ENCODE measurements at places on chromosomes 6 and 20.

GRCh38 chr6:75550544-75551167 is 51.0 kb upstream of the SENP6 start:
- peak; percentile 23 for DNase-seq

GRCh38 chr6:2693231-2693630 is 57.5 kb downstream of the MYLK4 start:
- no peak for DNase-seq

DNA sequence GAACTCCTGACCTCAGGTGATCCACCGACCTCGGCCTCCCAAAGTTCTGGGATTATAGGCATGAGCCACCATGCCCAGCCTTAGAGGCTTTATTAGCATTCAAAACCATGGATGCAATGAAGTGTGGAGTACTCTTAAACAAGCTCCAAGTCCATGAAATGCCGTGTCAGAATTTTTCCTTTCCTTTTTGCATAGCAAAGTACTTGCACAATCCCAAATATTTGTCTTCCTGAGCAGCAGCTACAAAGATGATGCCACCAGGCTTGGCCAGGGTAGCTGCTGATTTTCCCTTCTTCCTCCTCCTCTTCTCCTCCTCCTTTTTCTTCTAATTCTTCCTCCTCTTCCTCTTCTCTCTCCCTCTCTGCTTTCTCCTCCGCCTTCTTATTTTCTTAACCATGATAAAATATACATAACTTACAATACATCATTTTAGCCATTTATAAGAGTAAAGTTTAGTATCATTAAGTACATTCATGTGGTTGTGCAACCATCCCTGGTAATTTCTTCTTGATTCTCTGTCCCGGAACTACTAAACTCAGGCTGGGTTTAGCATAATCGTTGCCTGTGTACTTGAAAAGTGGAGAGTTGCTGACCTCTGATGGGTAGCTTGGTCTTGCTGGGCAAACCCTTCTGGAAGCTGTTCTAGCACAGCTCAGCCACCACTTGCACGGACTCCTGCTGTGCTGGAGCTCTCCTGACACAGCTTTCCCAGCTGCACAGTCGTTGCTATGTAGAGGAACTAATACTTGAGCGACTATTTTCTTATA is 20.3 kb downstream of the MUCL3 start:
- DNase-seq, result peak; percentile 25

- DNase-seq, result peak; percentile 98
Measured at GRCh38 chr20:31560746-31561598, 44.1 kb upstream of the ID1 start.

GRCh38 chr20:63369024-63369530 is 7.9 kb upstream of the CHRNA4 start:
- no peak for DNase-seq

DNA sequence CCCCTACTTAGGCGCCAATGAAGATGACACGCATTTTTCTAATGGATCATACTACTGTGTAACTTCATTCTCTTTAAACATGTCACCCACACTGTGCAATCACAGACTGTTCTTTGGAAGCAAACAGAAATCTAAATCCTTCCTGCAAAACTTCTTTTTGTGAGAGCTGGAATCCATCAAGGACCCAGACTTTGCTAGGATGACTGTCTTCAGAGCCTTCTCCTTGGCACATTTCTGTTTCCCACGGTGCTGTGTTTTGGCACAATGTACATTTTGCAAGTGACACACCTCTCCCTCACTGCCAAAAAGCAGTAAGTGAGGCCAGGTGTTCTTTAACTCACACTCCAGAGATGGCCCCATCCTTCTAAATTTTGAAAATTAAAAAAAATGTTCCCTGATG is 21.7 kb upstream of the TAGAP start:
- no peak for DNase-seq

DNA sequence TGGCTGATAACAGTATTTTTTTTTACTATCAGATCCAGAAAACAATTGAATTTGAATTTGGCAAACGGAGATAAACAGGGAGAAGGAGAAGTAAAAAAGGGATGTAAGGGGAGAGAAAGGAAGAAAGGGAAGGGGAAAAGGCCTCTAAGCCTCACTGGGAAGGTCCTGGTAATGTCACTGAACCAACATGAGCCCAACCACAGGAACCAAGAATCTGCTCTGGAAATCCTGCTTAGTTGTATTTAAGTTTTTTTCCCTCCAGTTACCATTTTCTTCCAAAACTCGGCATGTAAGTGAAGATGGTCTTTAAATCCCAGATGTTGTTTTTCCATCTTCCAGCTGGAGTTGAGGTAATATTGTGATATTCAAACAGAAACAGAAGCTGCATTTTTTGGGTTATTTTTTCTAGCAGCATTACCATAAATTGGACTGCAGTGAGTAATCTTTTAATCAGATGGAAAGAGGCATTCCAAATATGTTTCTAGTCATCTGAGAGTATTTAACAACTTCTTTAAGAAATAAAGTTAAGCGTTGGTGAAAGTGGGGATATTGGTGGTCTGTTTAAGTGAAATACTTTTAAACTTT is 91.1 kb downstream of the TXNDC5 start:
- peak; percentile 59 for DNase-seq

- DNase-seq, result no peak
Measured at GRCh38 chr6:105781915-105782314, 304.2 kb upstream of the PRDM1 start.

DNA sequence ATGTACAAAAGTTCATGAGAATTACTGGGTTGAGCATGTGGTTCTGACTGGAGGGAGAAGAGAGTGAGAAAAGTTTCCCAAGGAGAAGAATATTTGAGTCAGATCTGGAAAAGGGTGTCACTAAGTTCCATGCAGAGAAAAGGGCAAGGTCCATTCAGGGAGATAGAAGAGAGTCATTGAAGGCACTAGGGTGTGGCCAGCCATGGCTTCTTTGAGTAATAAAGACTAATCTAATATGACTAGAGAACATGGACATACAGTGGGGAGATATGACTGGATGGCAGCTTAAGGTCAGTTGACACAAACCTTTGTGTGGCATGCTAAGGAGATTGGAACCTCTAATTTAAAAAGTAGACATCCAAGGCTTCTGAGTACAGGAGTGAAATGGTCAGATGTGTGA is 10.7 kb upstream of the SLC17A4 start:
- no peak for DNase-seq

All from fibroblast of lung (primary cell).